ENCODE measurements at places on chromosomes 4 and X.
A peak's percentile ranks its signal among the peaks of the same experiment; 100 is the strongest.

DNA sequence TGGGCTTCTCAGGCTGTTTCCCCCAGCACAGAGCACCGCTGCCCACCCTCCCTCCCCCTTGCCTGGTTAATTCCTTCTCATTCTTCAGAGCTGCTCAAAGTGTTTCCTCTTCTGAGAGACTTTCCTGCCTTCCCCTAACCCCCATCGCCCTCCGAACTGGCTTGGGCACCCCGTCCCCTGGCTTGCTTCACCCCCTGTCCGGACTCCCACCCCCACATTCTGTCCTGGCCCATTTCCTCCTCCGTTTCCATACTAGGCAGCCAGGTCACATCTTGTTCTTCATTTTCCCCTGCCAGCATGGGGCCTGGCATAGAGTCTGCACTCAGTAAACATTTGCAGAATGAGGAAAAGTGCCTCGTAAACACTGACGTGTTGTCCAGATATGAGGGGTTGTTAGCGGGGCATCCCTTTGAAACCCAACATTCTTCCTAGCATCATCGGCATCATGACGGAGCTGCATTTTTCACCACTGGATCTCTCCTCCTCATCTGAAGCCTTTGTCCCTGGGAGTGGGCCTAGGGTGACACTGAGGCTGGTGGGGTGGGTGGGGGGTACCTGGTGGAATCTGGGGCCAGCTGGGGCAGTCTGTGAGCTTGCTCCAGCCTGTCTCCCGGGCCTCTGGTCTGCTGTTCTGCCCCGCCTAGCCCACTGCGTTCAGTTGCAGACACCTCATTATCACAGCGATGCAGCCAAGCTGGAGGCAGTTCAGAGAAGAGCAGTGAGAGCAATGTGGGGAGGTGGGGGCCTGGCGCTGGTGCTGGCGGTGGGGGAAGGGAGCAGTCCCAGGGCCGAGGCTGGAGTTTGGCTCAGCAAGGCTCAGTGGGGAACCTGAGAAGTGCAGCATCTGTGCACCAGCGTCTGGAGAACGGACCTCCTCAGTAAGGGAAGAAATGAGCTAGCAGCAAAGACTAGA, 149.4 kb upstream of the PJA1 start:
- DNase-seq = no peak

- DNase-seq = no peak
Observed at GRCh38 chr4:24369507-24370029, 214.8 kb downstream of the DHX15 start.

- DNase-seq = peak; percentile 29
Observed at GRCh38 chr4:146450524-146450923, 71.2 kb downstream of the SLC10A7 start.

- peak; percentile 70 for DNase-seq
Observed at GRCh38 chrX:134849390-134849789, 141.4 kb upstream of the SMIM10 start.

DNA sequence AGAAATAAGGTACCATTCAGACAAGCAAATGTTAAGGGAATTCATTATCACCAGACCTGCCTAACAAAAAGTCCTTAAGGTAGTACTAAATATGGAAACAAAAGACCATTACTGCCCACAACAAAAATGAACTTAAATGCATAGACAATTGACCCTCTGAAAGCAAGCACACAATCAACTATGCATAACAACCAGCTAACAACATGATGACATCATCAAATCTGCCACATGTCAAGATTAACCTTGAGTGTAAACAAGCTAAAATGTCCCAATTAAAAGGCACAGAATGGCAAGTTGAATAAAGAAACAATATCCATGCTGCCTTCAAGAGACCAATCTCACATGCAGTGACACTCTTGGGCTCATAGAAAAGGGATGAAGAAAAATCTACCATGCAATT, 160.7 kb upstream of the CPXCR1 start:
- DNase-seq = no peak

DNA sequence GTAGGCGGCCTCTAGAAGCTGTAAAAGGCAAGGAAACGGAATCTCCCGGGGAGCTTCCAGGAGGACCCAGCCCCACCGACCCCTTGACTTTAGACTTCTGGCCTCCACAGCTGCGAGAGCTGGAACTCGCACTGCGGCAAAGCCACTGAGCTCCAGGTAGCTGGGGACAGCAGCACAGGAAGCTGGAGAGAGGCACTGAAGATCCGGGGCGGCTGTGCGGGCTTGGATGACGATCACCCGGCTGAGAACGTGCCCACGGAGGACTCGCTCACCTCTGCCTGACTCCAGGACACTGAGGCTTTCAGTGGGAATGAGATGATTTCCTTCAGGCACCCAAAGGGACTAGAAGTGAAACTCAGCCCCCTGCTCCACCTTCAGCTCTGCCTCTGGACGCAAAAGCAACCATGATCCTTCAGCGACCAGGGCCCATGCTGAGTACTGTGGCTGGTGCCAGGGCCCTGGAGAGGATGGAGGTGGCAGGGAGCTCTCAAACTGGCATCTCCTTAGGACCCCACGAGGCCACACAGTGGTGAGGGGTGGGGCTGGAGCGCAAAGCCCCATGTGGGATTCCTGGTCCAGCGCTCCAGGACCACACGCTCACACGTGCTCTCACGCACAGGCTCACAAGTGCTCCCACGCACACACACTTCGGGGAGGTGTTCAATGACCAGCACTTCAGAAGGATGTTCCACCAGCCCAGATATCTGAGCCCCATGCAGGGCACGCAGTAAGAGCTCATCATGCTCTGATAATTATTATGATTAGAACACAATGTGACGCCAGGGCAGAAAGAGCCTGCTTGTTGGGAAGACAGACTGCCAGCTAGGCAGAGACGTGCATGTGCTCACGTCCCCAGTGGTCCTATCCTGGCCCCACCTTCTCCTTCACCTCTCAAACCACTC, 47.2 kb downstream of the ADRA2C start:
- no peak for DNase-seq

GRCh38 chr4:62517716-62518115, 1317.6 kb downstream of the ADGRL3 start:
- DNase-seq = no peak

DNA sequence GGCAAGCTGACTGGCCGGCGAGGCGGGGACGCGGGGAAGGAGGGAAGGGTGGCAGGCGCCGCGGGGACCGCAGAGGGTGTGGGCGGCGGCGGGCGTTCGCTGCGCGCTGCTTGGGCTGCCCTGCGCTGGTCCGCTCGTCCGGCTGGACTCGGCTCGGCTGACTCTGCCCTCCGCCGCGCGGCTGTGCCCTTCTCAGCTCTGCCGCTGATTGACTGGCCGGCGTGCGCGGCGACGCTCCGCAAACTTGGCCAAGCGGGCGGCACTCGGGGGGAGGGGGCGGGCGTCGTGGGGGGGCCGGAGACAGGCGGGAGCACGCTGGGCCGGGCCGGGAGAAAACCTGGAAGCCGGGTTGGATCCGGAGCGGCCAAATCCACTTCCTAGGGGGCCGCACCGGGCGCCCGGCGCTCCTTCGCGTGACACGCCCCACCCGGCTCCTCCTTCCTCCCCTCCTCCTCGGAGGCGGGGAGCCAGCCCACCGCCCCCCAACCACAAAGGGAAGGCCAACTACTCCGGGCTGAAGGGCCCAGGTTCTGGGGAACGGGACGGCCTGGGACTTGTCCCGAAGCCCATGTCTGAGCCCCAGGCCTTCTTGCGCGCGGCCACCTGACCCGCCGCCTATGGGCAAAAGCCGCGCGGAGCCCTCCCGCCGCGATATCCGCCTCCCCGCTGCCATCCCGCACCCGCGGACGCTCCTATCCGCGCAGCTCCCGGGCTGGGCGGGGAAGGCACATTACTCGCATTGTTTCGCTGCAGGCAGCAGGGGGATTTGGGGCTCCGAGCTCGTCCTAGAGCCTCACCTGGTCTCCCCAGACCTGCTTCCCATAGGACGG, at the start of gene GPC4:
Gene GPC4, minus strand, starts transcription at position 214 of the 830 bp plus-strand sequence. CDS start 524 bp downstream, outside the sequence.
- DNase-seq = no peak

- DNase-seq = peak; percentile 15
Observed at GRCh38 chr4:8435656-8436121, 4.8 kb downstream of the ACOX3 start.

GRCh38 chr4:109914322-109914721, 1.6 kb downstream of the EGF start:
- DNase-seq = no peak

- DNase-seq = no peak
Observed at GRCh38 chrX:129836827-129837226, 6.9 kb downstream of the ZDHHC9 start.

GRCh38 chrX:139106069-139106468, 394.6 kb upstream of the FGF13 start:
- DNase-seq = no peak

- DNase-seq = no peak
Observed at GRCh38 chr4:184812199-184812542, 13.6 kb downstream of the ACSL1 start.

- no peak for DNase-seq
Observed at GRCh38 chrX:9867226-9867625, 81.0 kb downstream of the SHROOM2 start.

GRCh38 chrX:12443534-12444098, 305.3 kb downstream of the FRMPD4 start:
- DNase-seq = no peak

GRCh38 chr4:163556650-163557391, 62.3 kb downstream of the TMA16 start:
- DNase-seq = no peak

DNA sequence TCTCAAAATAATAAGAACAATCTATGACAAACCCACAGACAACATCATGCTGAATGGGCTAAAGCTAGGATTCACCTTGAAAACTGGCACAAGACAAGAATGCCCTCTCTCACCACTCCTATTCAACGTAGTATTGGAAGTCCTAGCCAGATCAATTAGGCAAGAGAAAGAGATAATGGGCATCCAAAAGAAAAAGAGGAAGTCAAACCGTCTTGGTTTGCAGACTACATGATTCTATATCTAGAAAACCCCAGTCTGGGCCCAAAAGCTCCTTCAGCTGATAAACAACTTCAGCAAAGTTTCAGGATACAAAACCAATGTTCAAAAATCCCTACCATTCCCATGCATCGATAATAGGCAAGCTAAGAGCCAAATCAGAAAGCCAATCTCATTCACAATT, 59.0 kb downstream of the CHM start:
- DNase-seq = no peak

GRCh38 chrX:67610282-67610681, 66.5 kb downstream of the AR start:
- DNase-seq = no peak

DNA sequence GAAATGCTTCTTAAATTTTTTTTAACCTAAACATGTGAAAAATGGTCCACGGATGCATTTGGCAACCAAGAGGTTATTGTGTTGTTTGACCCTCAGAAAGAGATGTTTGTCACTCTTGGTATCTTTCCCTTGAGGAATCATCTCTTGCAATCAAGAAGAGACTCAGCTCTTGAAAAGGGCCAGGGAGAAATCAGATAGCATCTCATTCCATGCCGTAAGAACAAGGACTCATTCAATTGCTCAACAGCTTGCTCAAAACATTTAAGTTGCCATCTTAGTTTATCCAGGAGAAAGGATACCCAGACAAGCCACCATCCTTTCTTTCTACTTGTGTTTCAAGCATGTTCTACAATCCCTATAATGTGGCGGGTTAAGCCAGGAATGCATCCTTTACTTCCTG, 209.5 kb upstream of the LNX1 start:
- DNase-seq = no peak

DNA sequence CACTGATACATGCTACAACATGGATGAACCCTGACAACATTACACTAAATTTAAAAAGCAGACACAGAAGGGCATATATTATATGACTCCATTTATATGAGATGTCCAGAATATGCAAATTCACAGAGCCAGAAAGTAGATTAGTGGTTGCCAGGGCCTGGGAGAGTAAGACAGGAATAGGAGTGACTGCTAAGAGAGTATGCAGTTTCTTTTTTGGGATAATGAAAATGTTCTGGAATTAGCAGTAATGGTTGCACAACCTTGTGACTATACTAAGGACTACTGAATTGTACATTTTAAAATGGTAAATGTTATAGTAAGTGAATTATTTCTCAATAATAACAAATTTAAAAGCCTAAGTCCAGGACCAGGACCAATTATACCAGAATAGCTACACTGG, 29.5 kb upstream of the NUP54 start:
- DNase-seq = no peak

- no peak for DNase-seq
Observed at GRCh38 chr4:77349796-77350195, 192.8 kb downstream of the CCNG2 start.

DNA sequence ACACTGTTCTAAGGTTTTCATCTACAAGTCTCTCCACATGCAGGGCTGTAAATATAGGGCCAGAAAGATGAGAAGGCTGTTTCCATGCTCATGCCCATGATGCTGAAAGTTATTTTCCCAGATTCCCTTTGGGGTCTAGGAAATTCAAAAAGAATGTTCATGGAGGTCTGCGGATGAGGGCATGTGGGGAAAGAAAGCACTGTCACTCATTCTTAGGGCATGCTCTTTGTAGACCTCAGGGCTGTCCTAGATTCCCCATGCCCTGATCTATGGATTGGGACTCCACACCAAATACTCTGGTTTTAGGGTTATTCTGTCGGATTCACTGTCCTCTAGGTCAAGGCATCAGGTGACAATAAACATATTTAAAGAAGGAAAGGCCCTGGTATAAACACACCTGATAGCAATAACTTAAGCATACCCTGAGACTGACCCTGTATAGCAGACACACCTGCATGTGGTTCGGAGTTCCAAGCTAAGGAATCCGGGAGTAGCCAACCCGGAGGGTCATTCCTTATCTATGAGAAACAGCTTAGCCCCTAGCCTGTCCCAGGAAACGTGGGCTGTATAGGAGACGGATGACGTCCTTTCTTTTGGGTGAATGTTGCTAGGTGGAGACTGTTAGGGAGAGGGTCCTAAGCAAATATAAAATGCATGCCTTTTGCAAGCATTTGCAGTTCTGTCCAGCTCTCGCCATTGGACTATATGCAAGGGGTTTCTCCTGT, 37.6 kb downstream of the LNX1 start:
- no peak for DNase-seq

DNA sequence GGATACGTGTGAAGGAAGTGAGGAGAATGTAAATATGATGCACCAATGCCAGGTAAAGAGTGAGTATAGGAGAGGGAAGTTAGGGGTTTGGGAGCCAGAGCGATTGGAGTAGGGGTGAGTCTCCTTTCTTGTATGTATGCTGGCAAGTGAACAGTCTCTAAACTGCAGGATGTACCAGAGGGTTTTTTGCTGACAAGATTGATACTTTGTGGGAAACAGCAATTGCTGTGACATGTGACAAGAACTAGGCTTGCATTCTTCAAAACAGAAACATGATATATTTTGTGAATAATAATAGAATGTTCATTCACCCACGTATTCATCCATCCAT, 706 bp downstream of the CHIC1 start:
- DNase-seq = no peak

DNA sequence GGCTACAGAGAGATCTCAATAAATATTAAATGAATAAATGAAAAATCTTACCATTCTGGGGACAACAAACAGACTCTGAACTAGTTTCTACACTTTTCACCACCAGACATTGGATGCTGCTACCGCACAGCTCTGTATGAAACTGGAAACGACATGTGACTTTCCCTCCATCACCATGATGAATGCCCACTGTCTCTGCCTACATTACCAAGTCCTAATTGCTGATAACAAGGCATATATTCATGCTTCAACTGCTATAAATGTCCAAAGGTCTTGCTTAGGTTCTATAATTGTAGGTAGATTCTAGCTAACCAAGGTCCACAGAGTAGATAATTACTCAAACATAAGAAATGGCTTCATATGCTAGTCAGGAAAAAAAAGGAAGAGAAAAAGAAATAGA, 399.4 kb upstream of the ADGRL3 start:
- no peak for DNase-seq

Measured in IMR-90 (cell line).